ENCODE measurements at places on chromosomes 3 and 15. TPM values are rescaled to one million over a fixed set of nuclear protein-coding genes. Genes with fewer than 3 reads are reported as not detected.

GRCh38 chr15:35290301-35290721, 205.2 kb upstream of the NANOGP8 start:
- no peaks in the 10 kb centered on the region for H3K36me3 ChIP-seq
- no peak overlapping the region for H3K27ac ChIP-seq
- H3K4me1 ChIP-seq, result no peaks in the 10 kb centered on the region
- H3K4me3 ChIP-seq, result no peak overlapping the region
- no peaks in the 10 kb centered on the region for H3K27me3 ChIP-seq
- no peak for DNase-seq

DNA sequence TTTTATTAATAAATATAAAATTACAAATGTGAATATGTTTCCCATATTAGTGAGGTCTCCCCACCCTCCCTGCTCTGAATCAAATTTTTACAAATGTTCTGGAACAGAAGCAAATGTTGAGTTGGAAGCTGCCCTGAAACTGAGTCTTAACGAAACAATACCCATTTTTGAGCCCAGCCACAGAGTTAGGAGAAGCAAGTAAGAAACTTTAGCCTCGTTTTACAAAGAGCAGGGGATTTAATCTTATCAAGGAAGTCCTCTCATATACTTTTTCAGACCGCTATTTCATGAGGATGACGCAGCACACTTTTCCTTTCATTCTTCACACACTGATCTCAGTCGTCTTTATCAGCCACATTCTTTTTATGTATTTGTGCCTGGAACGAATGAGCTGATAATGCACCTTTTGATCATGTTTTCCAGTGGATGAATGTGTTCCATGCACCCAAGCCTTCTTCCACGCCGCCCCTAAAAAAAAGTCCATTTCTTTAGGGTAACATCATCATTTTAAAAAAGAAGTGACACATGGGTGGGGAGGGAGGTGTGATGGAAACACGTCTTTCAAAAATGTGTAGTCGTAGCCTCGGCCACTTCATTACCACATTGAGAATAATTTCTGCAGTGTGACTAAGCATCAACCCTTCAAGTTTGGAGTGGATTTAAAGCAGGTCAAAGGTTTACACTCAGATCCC, 48.1 kb downstream of the SETMAR start:
- no peak for DNase-seq
- H3K36me3 ChIP-seq, result no peaks in the 10 kb centered on the region
- H3K27me3 ChIP-seq, result no peaks in the 10 kb centered on the region
- peak overlapping the region; percentile 38 for H3K4me3 ChIP-seq

DNA sequence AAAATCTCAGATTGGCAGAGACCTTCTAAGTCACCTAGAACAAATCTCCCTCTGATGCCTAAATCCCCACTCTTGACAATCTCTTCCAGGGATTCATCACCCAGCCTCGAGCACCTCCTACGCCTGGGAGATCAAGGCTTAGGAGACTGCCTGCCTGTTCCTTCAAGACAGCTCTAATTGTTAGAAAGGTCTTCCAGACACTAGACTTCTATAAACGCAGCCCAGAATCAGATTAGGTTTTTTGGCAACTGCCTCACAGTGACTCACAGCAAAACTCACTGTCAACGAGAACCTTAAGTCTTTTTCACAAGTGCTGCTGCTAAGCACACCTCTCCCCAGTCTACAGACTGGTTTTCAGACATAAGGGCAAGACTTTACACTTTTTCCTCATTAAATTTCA, 23.1 kb downstream of the SRGAP3 start:
- H3K4me3 ChIP-seq, result no peak overlapping the region
- no peaks in the 10 kb centered on the region for H3K36me3 ChIP-seq
- no peaks in the 10 kb centered on the region for H3K27me3 ChIP-seq
- no peak overlapping the region for H3K27ac ChIP-seq

GRCh38 chr3:192299921-192300320, 427.4 kb downstream of the FGF12 start:
- H3K4me1 ChIP-seq, result no peaks in the 10 kb centered on the region
- no peaks in the 10 kb centered on the region for H3K27me3 ChIP-seq
- no peak for DNase-seq
- H3K36me3 ChIP-seq, result no peaks in the 10 kb centered on the region
- no peak overlapping the region for H3K4me3 ChIP-seq

ISLR gene
- 88.0 TPM for total RNA-seq

DNA sequence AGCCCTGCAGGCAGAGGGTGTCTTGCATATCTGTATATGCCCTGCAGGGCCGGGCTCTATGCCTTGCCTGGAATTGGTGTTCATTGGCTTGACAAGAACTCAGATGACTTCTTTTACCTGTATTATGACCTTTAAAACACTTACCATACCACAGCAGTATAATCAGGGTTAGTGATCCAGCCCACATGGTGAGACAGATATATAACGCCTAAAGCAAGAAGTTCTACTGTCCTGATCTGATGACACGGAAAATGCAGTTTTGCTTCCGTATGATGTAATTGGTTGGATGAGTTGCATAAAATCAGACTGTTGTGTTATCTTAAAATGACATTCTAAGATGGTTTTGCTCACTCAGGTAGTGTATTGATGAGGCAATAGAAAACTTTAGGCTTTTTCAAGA, 9.4 kb downstream of the CCDC174 start:
- no peak for DNase-seq
- no peaks in the 10 kb centered on the region for H3K4me1 ChIP-seq
- no peak overlapping the region for H3K4me3 ChIP-seq
- no peaks in the 10 kb centered on the region for H3K27me3 ChIP-seq
- H3K36me3 ChIP-seq, result peaks cover 15% of the 10 kb centered on the region
- no peak overlapping the region for H3K27ac ChIP-seq

Measured in breast epithelium (tissue), 4 donors.